Activated naive CD4-positive, alpha-beta T cell treated with Interleukin-2 at 50 U/mL for 16 hours (primary cell): ENCODE measurements at places on chromosomes 1 and 21.

GRCh38 chr1:87362063-87362833 lies 33.6 kb downstream of the LMO4 start:
- no peak for DNase-seq

- peak; percentile 17 for DNase-seq
Measured at GRCh38 chr1:15696956-15697521, 12.9 kb downstream of the PLEKHM2 start.

DNA sequence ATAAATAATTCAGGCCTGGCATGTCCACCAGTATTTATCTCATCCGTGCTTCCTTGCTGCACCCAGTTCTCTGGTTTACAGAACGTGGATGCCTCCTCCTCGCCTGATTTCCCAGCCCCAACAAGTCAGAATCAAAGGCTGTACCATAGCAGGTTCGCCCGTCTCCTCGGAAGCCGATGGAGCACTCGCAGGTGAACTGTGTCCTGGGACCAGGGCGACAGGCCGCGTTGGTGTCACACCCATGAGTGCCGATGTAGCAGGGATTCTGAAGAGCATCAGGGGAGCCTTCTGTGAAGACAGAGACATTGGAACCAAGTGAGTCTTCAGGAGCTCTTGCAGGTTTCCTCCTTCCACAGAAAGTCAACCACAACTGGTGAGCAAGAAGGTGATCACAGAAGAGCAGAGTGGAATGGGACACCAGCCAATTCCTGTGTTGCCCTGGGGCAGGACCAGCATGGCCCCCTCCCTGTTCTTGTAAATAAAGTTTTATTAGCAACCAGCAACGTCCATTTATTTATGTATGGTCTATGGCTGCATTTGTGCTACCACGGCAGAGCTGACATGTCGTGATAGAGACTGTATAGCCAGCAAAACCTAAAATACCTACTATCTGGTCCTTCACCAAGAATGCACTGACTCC lies 40.8 kb downstream of the NID1 start:
- DNase-seq: no peak

GRCh38 chr1:24105368-24106160 lies 6.4 kb downstream of the MYOM3 start:
- DNase-seq: no peak

GRCh38 chr1:189463166-189463565 lies 1014.5 kb downstream of the BRINP3 start:
- no peak for DNase-seq

- DNase-seq: no peak
Measured at GRCh38 chr1:118788463-118788862, 199.7 kb downstream of the TBX15 start.

DNA sequence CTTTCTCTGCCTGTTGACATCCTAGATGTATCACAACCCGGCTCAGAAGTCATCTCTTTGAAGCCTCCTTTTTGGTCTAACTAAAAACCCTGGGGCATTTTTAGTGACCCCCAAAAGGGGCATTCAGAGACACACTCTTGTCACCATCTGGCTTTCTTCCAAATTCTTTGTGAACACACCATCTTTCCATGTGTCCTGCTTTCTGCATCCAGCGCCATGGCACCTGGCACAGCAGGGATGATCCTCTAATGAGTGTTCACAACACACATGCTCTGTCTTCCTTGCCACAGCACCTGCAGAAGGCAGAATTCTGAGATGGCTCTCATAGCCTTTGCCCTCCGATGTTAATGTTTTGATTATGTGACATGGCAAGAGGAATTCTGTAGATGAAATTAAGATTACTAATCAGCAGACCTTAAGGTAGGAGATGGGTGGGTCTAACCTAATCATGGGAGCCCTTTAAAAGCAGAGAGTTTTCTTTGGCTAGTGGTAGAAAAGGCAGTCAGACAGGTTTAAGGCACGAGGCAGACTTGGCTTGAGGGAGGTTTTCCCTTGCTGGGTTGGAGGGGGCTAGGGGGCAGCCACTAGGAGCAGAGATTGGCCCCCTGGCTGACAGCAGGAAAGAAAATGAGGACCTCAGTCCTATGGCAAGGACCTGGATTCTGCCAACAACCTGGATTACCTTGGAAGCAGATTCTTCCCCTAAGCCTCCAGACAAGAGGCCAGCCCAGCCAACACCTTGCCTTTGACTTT lies 4.9 kb upstream of the TMEM61 start:
- DNase-seq: no peak
